ENCODE measurements at places on chromosomes 12 and 14. TPM values are rescaled to one million over a fixed set of nuclear protein-coding genes. Genes with fewer than 3 reads are reported as not detected.

Gene R3HDM2
- total RNA-seq, result 25.3 TPM

Gene LAG3
- 0.05 TPM for total RNA-seq

Gene SERPINA1
- 304 TPM for total RNA-seq

Gene SUDS3
- total RNA-seq, result 32.2 TPM

Gene GPRC5A
- total RNA-seq, result 162 TPM

Gene PLA2G1B
- total RNA-seq, result not detected

Gene TOX4
- 16.0 TPM for total RNA-seq

Gene KCNH5
- total RNA-seq, result not detected

Gene DGKA
- total RNA-seq, result 5.9 TPM

Gene TBX5
- not detected for total RNA-seq

Gene NEMF
- total RNA-seq, result 20.0 TPM

Gene CLEC4D
- total RNA-seq, result not detected

Gene RIPK3
- total RNA-seq, result 20.7 TPM

Gene ACOT6
- total RNA-seq, result not detected

Gene NUMB
- 19.9 TPM for total RNA-seq

Gene SLC4A8
- not detected for total RNA-seq

Gene BCL2L14
- 2.3 TPM for total RNA-seq

DNA sequence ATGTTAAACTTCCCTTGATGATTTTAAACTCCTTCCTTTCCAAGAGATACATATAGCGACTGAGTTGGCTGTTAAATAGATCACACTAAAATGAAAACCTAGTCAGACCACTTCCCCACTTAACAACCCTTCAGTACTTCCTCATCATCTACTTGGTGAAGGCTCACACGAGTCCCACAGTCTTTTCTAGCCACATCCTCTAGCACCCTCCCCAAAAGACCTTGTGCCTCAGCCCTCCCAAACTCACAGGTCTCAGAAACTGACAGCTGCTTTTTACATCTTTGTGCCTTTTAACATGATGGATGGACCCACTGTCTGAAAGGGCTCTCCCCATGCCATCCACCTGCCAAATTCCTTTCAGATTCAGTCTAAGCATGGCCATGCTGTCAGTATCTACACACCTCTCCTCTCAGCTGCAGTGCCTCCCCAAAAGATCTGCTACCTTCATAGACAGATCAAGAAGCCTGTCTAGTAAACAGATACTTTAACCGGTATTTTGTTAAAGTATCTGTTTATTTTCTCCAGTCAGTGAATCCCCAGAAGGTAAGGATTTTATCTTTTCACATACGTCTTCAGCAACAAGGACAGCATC is 65.1 kb upstream of the GPHB5 start:
- no peak for DNase-seq

GRCh38 chr12:51225771-51226170 is 7.9 kb upstream of the POU6F1 start:
- DNase-seq, result no peak

- no peak for DNase-seq
Measured at GRCh38 chr12:107515446-107515958, 170.1 kb upstream of the PWP1 start.

DNA sequence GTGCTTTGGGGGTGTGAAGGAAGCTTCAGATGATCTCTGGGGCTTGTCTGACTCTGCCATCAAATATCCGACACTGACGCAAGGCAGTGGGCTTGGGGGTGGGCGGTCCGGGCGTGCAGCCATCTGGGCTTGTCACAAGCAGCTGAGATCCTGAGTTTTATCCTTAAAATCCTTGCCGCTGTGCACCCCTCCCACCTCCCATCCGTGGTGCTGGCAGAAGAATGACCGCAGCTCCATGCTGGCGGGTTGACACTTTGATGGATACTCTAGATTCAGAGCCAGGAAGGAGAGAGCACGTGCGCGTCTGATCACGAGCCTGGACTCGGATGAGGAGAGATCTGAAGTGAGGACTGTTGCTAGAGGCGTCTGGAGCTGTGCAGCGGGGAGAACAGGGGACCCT is 3.0 kb downstream of the ZFYVE21 start:
- DNase-seq, result no peak

DNA sequence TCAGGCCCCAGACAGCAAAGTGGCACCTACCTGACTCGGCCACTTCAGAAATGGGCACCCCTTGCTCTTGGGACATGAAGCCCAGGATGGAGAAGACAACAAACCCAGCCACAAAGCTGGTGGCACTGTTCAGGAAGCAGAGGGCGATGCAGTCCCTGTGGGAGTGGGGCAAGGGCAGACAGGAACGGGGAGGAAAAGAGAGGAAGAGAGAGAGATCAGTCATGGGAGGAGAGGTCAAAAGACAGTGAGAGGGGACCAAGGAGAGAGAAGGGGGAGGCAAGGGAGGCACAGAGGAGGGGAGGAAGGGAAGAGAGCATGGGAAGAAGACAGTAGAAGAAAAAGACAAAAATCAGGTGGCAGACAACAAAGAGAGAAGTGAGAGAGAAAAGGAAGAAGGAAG is 16.6 kb downstream of the SLC6A12 start:
- no peak for DNase-seq

DNA sequence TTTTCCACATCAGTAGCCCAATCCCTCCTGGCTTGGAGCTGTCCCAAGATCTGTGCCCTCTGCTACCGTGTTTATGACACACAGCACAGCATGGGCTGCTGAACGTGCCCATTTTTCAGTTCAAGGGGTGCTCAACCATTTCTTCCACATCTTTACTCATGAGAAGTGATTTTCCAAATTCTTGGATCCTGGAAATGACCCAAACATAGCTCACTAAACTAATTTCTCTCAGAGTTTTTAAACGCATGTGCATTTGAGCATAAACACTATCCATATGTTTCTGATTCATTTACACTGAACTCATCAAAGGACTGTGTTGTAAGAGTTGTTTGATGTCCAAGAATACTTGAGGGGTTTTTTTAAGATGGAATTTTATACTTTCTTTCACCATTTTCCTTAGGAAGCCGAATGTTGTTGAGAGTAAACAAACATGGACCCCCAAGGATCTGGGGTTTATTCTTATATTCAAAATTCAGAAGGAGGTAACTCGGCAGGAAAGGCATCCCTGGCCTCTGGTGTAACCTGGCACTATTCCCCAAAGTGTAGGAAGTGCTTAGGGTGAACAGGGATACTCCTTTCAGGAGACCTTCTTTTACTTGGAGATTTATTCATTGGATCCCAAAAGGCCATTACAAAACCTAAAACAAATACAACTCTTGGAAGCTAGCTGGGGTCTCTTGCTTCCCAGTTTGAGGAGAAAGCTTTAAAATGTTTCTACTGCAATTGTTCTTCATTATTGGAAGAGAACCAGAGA is 215.0 kb downstream of the BMP4 start:
- no peak for DNase-seq

- DNase-seq, result peak; percentile 88
Measured at GRCh38 chr12:6038160-6038559, 86.3 kb downstream of the VWF start.

DNA sequence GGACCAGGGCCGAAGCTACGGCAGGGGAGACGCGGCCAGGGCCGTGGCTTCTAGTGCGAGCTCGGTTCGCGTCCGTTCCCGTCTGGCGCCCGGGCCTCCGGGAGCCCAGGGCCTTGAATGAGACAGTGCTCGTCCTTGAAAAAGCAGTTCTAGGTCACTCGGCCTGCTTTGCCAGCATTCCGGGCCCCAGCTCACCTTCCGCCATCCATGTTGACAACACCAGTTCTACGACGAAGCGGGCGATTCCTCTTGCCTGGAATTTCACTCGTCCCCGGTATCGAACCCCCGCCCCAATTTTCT is 4.5 kb downstream of the OR10AD1 start:
- DNase-seq, result no peak
